ENCODE measurements at places on chromosomes 1 and 21. TPM values are rescaled to one million over a fixed set of nuclear protein-coding genes. Genes with fewer than 3 reads are reported as not detected.

WNT4 gene
- 0.43 TPM for total RNA-seq

PTGFRN gene
- 22.5 TPM for total RNA-seq

DNA sequence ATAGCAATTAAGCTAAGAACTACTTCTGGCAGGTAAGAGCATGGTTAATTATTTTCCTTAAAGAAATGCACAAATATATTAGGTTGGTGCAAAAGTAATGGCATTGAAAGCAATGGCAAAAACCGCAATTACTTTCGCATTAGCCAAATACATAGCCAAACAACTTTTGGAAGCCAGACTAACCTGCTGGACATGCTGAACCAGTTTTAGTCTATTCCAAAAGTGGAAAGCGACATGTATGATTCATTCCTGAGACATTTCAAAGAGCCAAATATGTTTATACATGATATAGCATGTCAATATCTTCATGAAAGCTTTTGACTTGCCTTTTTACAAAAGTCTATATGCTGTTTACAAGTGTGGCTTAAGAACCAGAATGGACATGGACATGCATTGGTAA is 23.4 kb upstream of the DR1 start:
- no peak for DNase-seq

DNA sequence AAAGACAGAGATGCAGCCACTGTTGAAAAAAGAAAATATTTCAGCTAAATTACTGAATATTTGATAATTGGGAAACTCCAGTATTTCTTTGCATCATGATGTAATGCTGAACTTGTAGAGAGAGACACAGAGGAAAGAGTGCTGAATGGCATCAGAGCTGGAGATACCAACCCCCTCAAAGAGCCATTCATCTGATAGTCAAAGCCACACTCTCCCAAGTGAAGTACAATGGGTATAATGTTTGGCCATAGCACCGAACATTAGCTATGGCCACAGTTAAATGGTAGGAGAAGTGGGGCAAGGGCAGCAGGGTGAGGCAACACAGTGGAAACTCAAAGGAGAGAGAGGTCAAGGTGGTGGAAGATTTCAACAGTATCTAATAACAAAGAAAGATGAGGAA is 107.5 kb upstream of the TNFSF4 start:
- no peak for DNase-seq

DNA sequence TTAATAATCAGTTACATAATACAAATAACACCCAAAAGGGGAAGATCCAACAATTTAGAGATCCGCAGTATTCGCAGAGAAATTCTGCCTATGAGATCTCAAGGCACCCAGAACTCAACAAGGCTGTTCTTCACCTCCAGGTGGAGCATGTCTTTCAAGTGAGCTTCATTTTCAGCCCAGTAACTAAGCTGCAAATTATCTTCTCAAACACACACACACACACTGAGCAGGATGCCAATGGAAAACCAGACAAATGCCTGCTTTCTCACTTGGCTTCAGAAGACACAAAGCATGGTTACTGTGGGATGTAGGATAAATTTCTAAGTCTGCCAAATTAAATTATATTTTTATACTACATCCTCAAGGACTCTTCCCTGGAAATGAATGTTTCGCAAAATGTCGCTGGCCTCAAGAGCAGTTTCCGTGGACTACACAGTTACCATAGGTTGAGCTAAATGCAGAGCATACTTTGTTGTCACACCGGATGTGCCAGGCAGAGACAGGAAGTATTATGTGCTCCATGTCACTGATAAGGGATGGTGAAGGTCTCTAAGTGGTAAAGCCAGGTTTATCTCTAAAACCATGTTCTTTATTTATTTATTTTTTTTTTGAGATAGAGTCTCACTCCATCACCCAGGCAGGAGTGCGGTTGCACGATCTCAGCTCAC is 30.3 kb downstream of the UBR4 start:
- peak; percentile 50 for DNase-seq

GRCh38 chr1:206935491-206936067 is 10.7 kb downstream of the PIGR start:
- peak; percentile 56 for DNase-seq

GRCh38 chr1:211882381-211883004 is 51.9 kb upstream of the LPGAT1 start:
- DNase-seq: no peak

DNA sequence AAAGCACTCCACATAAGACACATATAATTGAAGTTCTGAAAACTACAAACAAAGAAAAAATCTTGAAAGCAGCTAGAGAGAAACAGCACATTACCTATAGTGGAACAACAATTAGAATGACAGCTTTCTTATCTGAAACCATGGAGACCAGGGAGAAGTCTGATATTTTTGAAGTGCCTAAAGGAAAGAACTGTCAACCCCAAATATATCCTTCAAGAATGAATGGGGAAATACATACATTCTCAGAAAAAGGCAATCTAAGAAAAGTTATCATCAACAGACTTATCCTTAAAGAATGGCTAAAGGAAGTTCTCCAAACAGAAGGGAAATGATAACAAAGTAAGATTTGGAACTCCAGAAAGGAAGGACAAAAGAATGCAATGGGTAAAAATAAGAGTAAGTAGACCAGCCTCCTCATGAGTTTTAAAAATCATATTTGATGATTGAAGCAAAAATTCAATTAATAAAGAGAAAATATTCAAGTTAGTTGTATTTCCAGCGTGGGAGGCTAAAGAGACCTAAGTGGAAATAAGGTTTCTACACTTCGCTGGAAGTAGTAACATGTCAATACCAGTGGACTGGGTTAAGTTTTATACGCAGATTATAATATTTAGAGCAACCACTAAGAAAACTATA is 170.8 kb upstream of the SAMSN1 start:
- DNase-seq: no peak

DNA sequence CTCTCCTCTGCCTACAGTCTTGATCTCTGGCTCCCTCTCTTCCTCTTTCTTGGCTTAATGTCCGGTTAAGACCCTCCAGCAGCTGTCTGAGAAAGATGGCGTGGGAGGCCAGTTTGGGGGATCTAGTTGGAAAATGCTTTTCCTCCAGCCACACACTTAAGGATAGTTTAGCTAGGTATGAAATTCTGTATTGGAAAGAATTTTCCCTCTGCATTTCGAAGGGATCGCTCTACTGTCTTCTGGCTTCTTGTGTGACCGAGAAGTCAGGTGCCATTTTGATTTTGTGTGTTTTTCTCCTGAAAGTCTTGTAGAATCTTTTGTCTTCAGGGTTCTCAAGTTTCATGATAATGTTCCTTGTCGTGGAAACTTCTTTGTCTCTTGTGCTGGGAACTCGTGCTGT is 28.0 kb downstream of the PRKCZ start:
- no peak for DNase-seq

- no peak for DNase-seq
Observed at GRCh38 chr1:80048716-80049115, 1042.2 kb upstream of the ADGRL4 start.

GRCh38 chr1:218304281-218305039 is 19.4 kb downstream of the RRP15 start:
- peak; percentile 47 for DNase-seq

GRCh38 chr1:114061121-114061830 is 82.0 kb downstream of the OLFML3 start:
- DNase-seq: no peak

DNA sequence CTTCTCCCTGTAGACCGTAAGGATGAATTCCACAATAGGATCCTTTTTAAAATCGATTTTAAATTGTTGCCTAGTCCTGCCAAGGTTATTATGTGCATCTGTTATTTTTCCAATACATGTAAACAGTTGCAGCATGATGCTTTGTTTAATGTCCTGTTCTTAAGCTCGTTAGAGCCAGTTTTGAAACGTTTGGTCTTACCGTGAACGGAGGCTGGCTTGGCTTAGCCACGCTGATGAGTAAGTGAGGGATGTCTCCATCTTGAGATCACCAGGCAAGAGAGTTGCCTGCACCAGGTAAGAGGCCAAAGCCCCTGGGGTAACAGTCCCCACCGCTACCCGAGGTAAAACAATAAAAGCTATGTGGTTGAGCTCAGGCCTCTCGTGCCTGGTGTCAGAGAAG is 17.3 kb downstream of the CSTB start:
- DNase-seq: peak; percentile 57

Data from fibroblast of villous mesenchyme (primary cell).